ENCODE measurements at places on chromosomes 2 and 18.

DNA sequence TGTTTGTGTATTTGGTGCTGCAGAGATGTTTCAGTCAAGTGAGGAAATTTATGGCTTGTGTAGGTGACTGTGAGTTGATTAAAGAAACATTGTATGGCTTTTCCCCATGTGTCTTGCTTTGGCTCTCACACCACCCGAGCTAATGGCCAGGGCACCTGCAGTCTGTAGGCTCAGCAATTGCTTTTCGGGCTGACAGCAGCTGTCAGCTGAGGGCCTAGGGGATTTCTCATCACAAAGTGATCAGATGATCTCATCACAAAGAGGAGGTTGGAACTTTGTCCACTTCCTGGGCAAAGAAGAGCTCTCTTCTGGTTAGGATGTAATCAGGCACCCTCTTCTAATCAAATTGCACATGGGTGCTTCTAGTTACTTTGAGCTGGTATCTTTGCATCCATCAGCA lies 632.2 kb downstream of the SLC4A3 start:
- no peak for DNase-seq

- peak; percentile 84 for DNase-seq
Measured at GRCh38 chr2:241877989-241878970, 8.8 kb downstream of the RTP5 start.

DNA sequence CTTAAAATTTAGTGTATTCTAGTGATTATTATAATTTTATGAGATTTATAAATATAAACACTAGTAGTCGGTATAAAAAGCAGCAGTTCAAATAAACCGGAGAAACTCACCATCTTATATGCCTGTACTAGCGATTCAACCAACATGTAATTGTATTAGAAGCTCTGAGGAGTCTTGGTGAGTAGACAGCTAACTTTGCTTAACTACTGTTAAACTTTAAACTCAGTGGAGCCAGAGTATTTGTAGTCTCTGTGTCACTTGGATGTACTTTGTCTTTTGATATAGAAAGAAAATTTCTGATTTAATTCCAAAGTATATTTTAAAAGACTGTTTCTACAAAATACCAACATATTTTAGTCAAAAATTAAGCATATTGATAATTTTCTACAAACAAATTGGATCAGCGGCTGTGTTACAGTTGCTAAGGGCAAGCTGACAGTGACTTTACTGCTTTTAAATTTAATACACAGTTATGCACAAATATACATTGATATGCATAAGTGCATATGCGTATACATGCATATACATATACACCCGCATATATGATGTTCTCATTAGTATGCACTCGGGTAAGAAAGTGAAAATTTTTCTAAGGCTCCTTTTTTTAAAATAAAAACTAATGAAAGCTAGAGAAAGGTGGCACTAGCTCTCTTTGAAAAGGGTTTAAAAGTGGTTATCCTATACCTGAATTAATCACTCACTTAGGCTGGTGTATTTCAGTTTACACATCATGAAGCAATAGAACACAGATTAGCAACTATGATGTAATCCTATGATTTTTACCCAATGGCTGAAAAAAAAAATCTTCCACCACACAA lies 374.5 kb downstream of the NCKAP5 start:
- no peak for DNase-seq

- no peak for DNase-seq
Measured at GRCh38 chr2:102061962-102062795, 70.4 kb downstream of the IL1R2 start.

DNA sequence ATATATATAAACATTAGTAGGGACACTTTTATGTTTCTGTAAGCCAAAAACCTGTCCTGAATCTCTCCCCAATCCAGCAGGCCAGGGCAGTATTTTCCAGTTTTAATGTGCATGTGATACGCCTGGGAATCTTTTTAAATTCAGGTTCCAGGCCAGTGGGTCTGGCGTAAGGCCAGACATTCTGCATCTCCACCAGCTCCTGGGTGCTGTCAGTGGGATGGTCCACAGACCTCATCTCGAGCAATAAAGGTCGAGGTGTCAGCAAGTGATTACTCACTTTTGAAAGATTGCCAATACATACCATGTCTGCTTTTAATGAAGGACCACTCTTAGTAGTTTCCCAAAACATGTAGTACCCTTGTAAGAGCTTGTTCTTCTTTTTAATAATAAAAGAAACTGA lies 189.9 kb upstream of the SH3BP4 start:
- no peak for DNase-seq

DNA sequence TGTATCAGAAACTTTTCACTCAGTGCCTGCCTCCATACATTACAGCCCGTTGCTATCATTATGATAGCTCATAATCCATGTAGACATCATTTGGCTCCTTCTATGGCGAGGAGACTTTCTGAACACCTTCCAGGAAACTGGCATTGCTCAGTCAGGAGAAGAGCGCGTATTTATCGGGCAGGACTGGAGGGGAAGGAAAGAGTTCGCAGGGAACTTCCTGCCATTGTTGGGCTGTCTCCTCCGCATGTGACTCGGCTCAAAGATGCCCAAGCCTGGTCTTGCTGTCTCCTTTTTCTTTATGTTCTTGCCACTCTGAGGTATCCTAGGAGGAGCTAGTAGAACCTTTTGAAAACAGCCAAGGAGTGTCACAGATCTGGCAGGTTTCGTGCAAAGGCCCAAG lies 156.8 kb downstream of the CTIF start:
- no peak for DNase-seq

DNA sequence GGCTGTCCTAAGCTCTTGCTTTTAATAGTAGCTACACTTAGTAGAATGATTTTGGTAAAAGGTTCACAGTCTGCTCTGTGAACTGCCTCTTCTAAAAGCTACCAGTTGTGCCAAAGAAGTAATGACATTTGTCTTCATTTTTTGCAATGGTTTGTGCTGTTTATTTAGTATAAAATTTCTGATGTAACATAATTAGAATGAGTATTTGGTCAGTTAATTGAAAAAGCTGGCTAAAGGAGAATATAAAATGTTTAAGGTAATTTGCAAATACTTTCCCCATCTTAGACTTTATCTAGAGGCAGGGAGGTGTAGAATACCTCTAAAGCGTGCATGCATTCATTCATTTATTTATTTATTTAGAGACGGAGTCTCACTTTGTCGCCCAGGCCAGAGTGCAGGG lies 71.3 kb downstream of the PHLPP1 start:
- no peak for DNase-seq

- no peak for DNase-seq
Measured at GRCh38 chr18:11868230-11868629, 17.0 kb downstream of the CHMP1B start.

DNA sequence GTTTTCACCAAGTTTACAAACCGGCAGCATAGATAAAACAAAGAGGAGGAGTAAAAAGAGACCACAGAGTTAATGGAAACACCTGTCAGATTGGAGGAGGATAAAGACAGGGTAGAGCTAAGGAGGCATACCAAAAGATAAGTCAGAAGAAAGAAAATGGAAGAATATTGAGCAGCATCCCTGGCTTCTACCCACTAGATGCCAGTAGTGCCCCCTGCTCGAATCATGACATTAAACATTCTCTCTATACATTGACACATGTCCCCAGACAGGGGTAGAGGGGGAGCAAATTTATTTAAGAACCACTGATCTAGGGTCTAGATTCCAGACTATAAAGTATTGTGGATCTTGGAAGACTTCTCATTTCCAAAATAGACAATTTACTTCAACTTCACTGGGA lies 159.8 kb upstream of the ETAA1 start:
- no peak for DNase-seq

DNA sequence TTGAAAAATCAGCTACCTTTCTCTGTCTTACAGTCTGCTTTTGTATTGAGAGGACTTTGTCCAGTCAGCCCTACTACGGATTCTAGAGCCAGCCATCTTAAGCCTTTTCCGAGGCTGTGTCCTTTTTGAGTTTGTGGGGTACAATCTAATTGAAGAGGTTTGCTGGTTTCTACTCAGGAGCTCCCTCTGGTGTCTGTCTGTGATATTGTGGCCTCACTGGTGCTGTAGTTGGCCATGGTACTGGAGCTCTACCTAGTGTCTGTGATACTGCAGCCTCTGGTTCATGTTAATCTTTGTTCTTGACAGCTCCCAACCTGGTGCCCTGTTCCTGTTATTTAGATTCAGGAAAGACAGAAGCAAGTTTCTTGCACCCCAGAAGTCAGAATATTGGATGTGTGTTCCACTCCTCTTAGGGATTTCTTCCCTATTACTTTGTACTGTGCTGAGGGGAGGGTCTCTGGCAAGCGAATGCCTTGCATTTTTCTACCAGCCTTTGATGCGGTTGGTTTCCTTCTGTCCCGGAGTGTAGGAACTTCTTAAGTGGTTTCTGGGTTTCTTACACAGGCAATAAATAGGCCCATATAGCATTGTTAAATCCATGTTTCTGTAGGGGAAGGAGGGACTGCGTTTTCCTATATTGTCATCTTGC lies 78.5 kb downstream of the ACSL3 start:
- no peak for DNase-seq

- DNase-seq = no peak
Measured at GRCh38 chr2:85156153-85156552, 23.0 kb downstream of the TCF7L1 start.

- no peak for DNase-seq
Measured at GRCh38 chr18:43760010-43760409, 482.7 kb upstream of the SYT4 start.

GRCh38 chr2:8641301-8641965 lies 40.4 kb upstream of the ID2 start:
- DNase-seq = no peak

- DNase-seq = no peak
Measured at GRCh38 chr2:205754285-205754923, 72.1 kb downstream of the NRP2 start.

DNA sequence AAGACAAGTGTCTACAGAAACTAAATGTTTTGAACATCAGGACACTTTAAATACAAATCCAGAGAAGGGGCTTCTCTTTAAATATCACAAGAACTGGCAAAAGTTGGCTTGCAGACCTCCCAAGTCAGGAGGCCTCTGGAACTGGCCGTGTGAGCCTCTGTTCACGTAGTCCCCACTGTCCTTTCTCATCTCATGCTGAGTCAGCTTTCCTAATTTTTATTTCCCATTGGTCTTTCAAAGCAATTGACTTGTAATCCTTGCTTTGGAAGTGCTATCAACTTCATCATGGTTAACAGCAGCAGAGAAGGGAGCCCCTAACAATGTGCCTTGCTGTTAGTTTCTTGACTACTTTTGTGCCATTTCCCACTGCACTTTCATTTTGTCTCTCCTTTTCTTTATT lies 303.3 kb downstream of the DPP10 start:
- no peak for DNase-seq

GRCh38 chr2:227933884-227934283 lies 62.5 kb downstream of the DAW1 start:
- DNase-seq = no peak

GRCh38 chr18:50199921-50200320 lies 5.0 kb upstream of the MYO5B start:
- no peak for DNase-seq

- peak; percentile 60 for DNase-seq
Measured at GRCh38 chr2:239927424-239927981, 97.6 kb downstream of the NDUFA10 start.

- no peak for DNase-seq
Measured at GRCh38 chr2:203338322-203338721, 10.1 kb downstream of the ABI2 start.

DNA sequence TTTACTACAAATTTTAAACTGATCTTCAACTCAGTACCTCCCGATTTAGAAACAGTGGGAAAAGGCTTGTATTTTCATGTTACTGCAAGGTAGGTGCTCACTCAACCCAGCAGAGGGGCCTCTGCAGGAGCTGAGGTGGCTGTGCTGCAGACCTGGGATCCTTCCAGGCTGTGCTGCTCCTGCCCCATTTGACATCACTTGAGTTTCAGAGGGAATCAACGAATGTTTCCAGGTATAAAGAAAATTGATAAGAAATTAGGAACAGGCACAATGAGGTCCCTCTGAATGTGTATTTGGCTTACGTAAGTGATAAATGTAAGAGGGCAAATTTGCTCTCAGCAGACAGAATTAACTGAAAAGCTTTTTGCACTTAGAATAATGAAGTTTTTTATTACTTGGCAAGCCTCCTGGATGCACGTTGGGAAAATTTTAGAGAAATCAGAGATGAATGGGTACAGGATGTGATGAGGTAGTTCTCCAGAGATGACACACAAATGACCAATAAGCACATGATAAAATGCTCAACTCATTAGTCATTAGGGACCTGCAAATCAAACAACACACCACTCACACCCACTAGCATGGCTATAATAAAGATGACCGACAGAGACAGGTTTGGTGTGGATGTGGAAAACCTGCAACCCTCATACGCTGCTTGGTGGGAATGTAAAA lies 114.0 kb downstream of the NOL10 start:
- DNase-seq = no peak

GRCh38 chr2:37852585-37853014 lies 72.5 kb upstream of the RMDN2 start:
- no peak for DNase-seq

GRCh38 chr18:78479443-78479842 lies 500.2 kb upstream of the SALL3 start:
- DNase-seq = no peak

DNA sequence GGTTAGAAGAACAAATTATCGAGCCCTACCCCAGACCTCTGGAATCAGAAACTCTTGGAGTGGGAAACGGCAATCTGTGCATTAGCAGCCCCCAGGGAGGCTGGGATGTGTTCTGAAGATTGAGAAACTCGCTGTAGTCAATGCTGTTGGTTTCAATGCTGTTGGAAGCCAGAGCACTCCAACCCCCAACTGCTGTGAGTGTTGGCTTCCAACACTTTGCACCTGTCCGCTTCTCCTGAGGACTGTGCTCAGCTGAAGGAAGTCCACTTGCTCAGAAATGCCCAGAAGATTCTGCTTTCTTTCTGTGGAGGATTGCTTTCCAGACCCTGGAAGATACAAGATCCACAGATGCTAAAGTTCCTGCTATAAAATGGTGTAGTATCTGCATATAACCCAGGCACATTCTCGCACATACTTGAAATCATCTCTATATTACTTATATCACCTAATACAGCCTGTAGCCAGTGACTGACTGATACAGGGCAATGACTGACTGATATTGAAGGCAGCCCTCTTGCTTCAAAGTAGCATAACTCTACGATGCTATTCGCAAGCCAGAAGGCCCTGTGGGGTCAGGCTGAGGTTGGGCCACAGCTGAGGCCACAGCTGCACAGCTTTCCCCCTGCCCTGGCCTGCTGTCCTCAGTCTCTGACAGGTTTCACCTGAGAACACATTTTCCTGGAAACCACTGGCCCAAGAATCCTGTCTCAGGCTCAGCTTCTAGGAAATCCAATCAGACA lies 757.7 kb upstream of the ID2 start:
- DNase-seq = no peak

- peak; percentile 71 for DNase-seq
Measured at GRCh38 chr2:19648583-19648982, 253.2 kb downstream of the TTC32 start.

- DNase-seq = no peak
Measured at GRCh38 chr2:123453772-123454171, 571.3 kb upstream of the CNTNAP5 start.

DNA sequence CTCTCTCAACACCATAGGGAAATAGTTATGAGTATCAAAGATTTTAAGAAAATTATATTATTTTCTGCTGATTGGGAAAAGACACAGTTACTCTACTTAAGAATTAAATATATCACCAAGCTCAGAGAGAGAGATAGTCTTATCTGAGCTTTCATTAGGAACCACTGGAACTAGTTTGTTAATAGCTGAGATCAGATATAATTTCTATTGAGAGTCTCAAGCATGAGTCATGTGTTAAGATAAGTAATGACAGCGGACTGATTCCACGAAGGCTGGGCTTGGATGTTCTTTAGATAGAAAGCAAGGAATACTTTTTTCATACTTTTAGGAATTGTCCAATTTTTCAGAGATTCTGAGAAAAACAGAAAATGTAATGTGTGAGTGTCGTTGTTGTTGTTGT lies 44.4 kb upstream of the RBM44 start:
- DNase-seq = no peak

GRCh38 chr2:156116113-156116512 lies 216.4 kb downstream of the NR4A2 start:
- DNase-seq = no peak

Data from sigmoid colon (tissue), 7 donors.